Tongue (tissue), 3 donors: ENCODE measurements at places on chromosomes 16 and 17. TPM values are rescaled to one million over a fixed set of nuclear protein-coding genes. Genes with fewer than 3 reads are reported as not detected.

- peak; percentile 54 for DNase-seq
Measured at GRCh38 chr17:44820631-44821212, 9.4 kb downstream of the GJC1 start.

DNA sequence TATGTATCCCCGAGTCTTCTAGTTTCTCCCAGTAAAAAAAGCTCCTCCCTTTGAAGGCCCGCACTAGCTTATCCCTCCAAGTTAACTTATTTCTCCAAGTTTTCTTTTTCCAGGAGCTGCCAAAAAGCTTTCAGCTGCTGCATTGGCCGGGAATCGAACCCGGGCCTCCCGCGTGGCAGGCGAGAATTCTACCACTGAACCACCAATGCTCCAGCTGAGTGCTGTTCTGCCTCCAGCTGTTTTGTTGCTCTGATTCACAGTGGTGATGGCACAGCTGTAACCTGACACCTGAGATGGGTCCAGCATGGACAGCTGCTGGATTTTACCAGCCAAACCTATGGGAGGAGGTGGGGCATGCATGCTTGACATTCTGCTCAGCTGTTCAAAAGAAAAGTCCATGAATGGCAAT lies 22.1 kb downstream of the VAC14 start:
- peak; percentile 97 for DNase-seq

DNA sequence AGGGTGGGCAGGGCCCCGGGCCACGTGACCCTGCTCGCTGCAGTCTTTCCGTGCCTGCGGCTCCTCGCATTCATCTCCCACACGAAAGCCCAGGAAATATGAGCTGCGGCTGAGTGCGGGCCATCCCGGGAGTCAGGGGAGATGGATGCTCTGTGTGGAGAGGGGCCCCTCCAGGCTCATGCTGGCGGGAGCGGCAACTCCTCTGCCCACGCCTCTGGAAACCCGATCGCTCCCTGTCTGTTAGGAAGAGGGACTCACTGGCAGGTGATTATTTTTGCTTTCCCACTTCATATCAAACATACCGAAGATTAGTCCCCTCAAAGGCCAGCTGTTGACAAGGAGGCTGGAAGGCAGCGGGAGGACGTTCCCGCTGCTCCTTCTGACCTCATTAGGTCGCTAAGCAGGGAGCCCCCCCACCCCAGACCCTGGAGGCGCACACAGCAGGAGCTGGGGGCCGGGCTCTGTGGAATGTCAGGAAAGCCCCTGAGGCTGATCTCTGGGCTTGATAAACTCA lies 228.5 kb downstream of the FOXL1 start:
- DNase-seq = peak; percentile 54

DNA sequence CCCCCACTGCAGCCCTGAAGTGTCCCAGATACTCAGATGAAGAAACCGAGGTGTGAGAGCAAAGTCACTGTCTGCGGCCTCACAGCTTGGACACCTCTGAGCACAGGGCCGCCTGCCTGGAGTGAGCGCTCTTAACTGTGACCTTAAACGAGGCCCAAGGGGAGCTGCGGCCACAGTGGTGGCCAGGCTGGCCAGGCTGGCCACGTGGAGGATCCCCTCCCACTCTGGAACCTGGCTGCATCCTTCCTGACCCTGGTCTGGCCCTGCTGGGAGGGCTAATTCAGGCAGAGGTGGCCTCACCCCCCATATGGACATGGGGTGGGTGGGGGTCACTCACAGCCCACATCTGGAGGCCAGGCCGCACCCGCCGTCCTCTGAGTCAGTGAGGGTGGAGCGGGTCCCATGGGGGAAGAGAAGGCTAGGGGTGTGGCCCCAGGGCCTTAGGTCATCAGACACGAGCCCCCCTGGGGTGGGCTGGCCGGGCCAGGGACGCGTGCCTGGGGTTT lies 6.6 kb downstream of the VASN start:
- DNase-seq = no peak

DNA sequence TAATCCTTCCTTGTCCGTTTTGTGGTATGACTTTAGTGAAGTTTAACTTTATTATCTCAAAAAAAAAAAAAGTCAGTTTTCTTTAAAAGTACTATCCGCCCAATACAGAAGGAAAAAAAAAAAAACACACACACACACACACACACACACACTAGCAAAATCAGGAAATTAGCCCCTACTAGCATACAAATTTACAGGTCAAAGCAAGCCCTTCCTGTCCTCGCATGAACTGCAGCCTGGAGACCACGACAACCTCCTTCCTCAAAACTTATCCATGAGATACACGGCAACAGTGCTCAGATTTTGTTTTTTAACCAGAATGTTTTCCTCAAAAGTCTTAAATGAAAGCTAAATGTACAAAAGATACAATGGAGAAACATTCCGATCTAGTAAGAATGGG lies 16.2 kb downstream of the NCOR1 start:
- DNase-seq = no peak

DNA sequence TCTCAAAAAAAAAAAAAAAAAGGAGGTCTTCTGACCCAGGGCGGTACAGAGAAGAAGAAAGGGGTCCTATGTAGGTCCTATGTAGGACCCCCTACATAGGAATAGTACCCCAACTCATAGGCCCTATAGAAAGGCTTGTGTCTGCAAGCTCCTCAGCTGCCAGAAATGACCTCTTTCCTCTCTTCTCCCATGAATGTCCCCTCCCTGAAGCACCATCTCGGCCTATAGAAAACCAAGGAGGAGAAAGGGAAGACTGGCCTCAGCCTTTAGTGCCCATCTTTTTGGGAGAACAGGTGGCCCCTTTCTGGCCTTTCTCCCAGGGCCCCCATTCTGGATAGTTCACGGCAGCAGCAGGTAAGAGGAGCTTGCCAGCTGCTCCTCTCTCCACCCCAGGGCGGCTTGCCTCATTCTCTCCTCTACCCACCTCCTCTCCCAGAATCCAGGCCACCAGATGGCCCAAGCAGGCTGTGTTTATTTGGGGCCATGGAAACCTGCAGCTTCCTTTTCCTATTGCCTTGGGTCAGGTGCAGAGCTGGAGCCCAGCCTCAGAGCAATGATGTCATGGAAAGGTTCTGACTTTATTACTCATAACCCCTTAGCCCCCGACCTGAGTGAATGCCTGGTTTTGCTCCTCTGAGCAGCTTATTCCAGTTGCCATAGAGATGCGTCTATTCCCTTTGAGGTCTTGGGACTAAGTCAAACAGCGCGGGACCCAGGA lies 1.6 kb upstream of the MRPL58 start:
- DNase-seq = peak; percentile 90

- no peak for DNase-seq
Measured at GRCh38 chr16:80691111-80691741, 113.2 kb downstream of the CDYL2 start.

- no peak for DNase-seq
Measured at GRCh38 chr17:29136998-29137730, 43.0 kb downstream of the MYO18A start.

GRCh38 chr17:40598619-40599467 lies 33.6 kb upstream of the CCR7 start:
- DNase-seq = peak; percentile 17

GRCh38 chr17:17999364-18000029 lies 26.8 kb downstream of the DRC3 start:
- no peak for DNase-seq

GRCh38 chr17:2064147-2064489 lies 9.2 kb downstream of the HIC1 start:
- DNase-seq = peak; percentile 12

DNA sequence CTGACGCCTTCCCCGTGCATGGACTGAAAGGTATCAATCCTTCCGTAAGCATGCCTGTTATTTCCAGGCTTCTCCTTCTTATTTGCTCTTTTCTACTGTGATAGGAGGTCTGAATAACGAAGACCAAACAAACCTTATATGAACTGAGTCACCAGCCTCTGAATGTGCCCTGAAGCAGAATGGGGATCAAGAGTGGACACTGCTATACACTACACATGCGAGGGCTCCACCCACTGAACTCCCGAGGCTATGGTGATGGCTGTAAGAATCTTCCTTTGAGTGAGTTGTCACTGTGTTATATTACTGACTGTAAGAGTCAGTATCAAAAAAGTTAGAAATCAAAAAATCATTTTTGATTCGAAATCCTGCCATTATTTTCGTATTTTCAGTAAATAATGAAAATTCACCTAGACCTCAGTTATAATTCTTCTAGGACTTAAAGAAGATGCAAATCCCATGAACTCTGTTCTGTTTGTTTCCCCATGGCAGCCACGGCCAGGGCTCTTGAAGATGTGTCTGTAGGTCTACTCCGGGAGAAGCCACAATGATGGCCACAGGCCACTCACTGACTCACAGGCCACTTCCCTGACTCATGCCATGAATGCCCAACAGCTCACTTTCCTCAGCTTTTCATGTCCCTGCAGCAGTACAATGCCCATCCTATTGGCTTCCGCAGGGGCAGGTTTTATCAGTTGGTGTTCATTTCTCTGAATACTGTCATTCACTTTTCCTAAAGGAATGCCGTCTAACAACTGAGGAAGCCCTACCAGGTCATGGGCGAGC lies 54.7 kb downstream of the ZZEF1 start:
- no peak for DNase-seq

GRCh38 chr16:69078073-69078472 lies 27.4 kb upstream of the HAS3 start:
- no peak for DNase-seq

DNA sequence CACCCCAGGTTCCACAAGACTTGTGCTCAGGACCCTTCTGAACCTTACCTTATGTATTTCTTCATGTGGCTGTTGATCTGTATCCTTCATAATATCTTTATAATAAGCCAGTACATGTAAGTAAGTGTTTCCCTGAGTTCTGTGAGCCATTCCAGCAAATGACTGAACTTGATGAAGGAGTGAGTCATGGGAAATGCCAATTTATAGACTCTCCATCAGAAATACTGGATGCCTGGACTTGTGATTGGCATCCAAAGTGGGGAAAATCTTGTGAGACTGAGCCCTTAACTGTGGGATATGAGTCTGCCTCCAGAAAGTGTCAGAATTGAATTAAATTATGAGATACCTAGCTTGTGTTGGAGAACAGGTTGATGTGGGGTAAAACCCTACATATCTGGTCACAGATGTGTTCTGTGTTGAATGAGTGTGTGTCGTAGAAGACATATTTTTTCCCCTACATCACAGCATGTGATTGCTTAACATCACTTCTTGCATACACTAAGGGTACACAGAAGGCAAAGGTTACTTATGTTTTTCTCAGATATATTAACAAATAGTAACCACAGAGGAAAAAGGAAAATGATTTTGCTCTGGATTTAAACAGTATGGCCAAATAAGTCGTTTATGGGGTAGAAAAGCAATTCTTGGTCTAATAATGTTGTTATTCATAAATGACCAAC lies 70.2 kb upstream of the NETO2 start:
- no peak for DNase-seq

- no peak for DNase-seq
Measured at GRCh38 chr16:20911361-20911760, 10.8 kb downstream of the LYRM1 start.

DNA sequence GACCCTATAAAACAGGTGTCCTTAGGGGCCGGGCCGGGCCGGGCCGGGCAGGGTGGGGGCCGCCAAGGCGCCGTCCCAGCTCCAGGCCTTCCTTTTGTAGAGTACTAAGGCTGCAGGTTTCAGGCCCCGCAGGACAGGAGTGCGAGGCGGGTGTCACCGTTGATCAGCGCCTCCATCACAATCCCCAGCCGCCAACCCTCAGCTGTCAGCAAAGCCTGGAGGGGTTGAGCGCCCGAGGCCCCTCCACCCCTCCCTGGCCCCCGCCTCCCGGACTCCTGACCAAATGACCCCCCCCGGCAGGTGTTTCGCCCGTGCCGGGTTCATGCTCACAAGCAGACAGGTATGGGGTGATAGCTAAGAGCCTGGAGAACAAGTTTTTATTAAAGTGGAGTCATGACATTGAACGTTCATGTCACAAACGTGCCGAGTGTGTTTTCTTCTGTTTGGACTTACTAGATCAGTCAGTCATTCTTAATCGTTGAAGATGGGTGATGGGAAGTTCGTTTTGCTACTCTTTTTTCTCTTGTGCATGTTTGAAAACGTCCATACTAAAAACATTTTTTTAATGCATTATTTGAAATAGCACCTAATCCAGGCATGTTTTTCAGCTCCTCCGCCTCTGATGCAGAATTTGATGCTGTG lies 534 bp downstream of the ARL2BP start:
- no peak for DNase-seq

GRCh38 chr16:55655897-55656681 lies at the start of gene SLC6A2:
SLC6A2 (plus strand) TSS chr16:55655988; CDS start chr16:55656695, 707 bp downstream.
- DNase-seq = peak; percentile 44

GPR179 gene
- 0.21 TPM for total RNA-seq

CES3 gene
- 1.8 TPM for total RNA-seq

OR3A3 gene
- not detected for total RNA-seq

SMPD3 gene
- 2.5 TPM for total RNA-seq

ITGAX gene
- 2.7 TPM for total RNA-seq

SLC5A2 gene
- total RNA-seq = not detected

TEX14 gene
- total RNA-seq = under 0.01 TPM

DNAI2 gene
- total RNA-seq = 0.21 TPM

RTN4RL1 gene
- 1.8 TPM for total RNA-seq

HSD17B1 gene
- 0.21 TPM for total RNA-seq

SCARF1 gene
- total RNA-seq = 17.1 TPM

MED13 gene
- total RNA-seq = 86.2 TPM
